ENCODE measurements at places on chromosomes 16 and 17. TPM values are rescaled to one million over a fixed set of nuclear protein-coding genes. Genes with fewer than 3 reads are reported as not detected.

- DNase-seq: no peak
These were observed 179.4 kb upstream of the FOXF1 start for GRCh38 chr16:86330906-86331305.

GRCh38 chr17:20122254-20122879 lies 113.2 kb downstream of the SPECC1 start:
- DNase-seq: no peak

The KRTAP3-2 gene
- not detected for polyA plus RNA-seq

The OR4D1 gene
- not detected for polyA plus RNA-seq

DNA sequence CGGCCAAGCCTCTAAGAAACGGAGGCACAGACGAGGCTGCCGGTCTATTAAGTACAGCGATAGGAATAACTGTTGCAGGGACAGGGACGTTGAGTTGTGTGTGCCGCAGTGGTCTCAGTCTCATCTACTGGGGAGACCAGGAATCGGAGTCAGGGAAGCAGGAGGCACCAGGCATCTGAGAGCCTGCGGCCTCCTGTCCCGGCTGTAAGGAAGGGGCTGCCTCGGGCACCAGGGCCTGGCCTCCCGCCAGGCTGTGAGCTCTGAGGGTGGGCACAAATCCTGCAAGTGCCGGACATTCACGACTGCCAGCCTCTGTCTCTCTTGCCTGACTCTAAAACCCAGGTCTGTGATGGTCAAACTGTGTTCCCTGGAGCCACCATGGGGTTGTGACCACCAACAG lies 76.0 kb downstream of the ARHGAP23 start:
- no peak for DNase-seq

DNA sequence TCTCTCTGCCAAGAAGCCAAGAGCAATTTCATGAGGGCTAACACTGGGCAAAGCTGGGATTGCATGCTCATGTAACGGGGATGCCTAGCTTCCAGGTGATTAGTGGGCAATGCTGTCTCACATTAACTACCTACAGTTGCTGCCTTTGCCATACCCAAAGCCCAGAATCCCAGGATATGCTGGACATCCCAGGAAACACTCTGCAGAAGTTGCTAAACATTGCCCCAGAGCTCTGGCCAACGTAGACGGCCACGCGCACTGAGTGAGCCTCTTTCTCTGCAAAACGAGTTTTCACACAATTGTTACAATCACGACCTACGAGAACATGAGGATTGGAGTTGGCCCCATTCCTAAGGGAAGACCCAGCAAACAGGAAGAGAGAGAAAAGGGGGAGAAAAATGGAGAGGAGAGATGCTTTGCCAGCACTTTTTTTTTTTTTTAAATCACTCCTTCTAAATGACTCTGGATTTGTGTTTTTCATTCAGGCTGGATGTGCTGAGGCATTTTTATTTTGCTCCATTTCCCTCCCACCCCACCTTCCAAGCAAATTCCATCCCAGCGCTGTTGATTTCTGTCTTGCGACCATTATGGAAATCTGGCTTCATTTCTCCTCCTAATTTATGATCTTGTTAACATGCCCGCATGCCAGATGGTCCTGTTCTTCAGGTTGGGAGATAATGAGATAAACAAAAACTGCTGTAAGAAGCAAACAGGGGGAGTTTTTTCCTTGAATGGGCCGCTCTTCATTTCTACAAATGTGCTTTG lies 112.8 kb upstream of the DNAH9 start:
- DNase-seq: no peak

DNA sequence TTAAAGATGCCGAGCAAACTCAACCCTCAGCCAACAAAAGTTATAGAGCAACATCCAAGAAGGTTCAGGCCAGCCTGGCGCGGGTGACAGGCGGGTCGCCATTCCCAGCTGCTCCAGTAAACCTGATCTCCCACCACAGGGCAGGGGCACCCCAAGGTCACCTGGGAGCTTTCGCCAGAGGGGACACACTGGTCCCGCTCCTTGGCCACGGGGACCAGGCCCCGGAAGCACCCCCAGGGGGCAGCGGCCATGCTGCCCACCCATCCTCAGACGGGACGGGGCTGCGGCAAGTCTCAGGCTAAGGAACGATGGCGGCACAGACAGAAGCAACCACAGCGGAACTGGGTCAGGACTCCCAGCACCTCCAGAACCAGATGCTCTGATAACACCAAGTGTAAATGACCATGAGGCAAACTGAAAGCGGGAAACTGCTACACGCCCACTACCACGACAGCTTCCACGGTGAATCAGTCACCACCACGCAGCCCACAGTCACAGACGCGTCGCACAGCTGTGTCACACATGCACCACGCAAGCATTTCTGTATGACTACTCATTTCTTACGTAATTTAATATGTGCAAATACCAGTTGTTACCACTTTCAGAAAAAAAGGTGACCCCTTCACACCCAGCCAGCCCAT lies 14.1 kb upstream of the CCDC154 start:
- DNase-seq: peak; percentile 30

- DNase-seq: no peak
These were observed 21.4 kb upstream of the C17orf113 start for GRCh38 chr17:42071810-42072209.

- DNase-seq: no peak
These were observed 21.4 kb upstream of the MAP3K14 start for GRCh38 chr17:45338023-45338781.

- no peak for DNase-seq
These were observed 16.6 kb downstream of the ZFHX3 start for GRCh38 chr16:73031155-73031866.

GRCh38 chr17:80738020-80738808 lies 193.6 kb downstream of the RPTOR start:
- DNase-seq: no peak

- DNase-seq: no peak
These were observed 10.2 kb downstream of the CACNB1 start for GRCh38 chr17:39187152-39187830.

The KRT15 gene
- polyA plus RNA-seq: 1.1 TPM

The MT1G gene
- 496 TPM for polyA plus RNA-seq
